ENCODE measurements at places on chromosomes 2 and 18.

- no peak for DNase-seq
These were observed 42.4 kb upstream of the MTIF2 start for GRCh38 chr2:55311444-55311870.

GRCh38 chr18:38940863-38941531 lies 1375.4 kb upstream of the CELF4 start:
- DNase-seq, result no peak

DNA sequence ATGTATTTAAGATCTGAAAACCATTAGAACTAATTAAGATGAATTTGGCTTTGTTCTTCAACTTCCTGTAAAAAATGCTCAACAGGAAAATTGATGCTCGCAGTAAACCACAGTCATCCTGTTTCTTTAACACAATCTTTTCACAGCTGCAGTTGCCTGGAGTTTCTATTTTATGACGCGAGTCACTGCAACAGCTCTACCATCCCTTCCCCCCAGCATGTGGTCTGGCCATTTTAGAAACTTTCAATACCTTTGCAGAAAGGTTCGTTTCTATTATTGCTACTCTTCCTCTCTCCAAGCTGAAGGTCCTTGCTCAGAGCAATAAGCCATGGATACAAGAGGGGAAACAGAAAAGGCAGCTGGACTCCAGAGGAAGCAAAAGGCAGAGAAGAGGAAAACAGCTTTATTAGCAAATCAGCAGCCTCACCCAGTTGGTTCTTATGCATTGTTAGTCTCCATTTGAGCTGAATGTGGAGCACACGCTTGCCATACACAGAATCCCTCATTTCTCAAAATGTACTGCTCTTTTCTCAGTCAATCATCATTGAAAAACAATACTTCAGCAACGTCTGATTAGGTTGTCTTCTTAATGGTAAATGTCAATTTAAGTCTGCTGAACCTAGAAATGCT lies 3.9 kb downstream of the WIPF1 start:
- DNase-seq, result no peak

DNA sequence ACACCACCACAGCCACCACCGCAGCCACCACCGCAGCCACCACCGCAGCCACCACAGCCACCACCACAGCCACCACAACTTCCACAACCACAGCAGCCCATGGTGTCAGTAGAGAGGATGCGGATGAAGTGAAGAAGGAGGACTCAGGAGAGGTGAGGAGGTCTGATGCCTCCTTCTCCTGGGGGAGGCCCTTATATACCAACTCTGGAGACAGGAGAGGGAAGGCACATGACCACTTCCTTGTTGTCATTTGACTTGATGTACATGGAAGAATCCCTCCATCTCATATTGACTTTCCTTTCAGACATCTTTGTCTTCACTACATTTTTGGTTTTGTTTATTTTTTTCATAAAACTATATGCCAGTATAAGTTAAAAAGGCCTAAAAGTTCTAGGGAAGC lies at the start of gene SCYGR3:
SCYGR3 (minus strand) TSS at position 101 of the 400 bp plus-strand sequence; CDS start at position 101, 0 bp downstream.
- DNase-seq, result no peak

DNA sequence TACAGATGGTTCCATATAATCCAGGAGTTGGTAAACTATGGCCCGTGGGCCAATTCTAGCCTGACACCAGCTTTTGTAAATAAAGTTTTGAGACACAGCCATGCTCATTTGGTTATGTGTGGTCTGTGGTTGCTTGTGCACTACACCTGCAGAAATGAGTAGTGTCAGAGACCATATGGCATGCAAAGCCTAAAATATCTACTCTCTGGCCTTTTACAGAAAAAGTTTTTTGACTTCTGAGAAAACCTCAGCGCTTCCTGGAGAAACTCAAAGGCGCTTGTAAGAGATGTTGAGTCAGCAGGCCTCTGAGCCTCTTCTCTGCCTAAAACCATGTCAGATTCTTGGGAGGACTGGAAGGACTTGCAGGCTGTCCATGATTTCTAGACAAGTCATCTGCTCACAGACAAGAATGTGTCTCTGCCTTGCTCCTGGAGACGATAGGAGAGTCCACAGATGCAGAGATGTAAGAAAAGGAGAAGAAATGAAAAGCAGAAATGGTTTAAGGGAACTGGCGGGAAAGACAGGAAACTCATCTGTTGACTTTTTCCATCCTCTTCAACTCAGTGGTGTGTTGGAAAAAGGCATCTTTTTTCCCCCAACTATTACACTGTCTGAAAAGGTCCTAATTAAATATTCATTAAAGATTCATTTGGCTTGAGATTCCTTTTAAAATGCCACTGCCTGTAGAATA lies 5.2 kb downstream of the TTC39C start:
- DNase-seq, result no peak

DNA sequence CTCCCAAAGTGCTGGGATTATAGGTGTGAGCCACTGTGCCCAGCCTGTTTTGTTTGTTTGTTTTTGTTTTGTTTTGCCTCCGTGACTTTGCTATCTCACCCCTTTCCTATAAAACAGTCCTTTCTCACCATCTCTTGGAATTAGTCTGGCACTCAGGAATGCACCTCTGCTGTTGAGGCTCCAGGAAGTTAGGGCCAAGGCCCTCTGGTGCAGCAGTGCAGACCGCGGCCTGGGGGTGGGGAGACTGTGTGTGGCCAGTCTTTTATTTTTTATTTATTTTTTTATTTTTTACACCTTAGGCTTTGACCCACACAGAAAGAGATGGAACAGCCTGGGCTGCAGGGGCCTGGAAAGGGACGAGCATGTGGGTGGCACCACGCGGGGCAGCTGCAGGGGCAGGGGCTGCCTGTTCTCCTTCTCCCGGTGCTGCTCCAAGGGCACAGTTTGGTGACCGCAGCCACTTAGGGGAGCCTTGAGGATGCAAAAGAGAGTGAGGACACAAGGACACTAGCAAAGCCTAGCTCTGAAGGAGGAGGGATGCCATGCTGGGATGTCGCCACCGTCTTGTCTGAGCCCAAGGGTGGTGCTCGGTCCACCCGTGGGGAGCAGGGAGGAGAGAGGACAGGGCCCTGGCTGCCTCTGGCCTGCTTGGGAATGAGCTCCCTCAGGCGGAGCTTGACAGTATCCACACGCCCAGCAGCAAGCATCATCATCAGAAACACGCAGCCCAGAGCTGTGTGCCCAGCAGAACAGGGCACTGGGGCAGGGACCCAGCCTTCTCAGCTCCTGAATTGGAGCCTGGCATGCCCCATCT lies 19.4 kb upstream of the ALPI start:
- no peak for DNase-seq

DNA sequence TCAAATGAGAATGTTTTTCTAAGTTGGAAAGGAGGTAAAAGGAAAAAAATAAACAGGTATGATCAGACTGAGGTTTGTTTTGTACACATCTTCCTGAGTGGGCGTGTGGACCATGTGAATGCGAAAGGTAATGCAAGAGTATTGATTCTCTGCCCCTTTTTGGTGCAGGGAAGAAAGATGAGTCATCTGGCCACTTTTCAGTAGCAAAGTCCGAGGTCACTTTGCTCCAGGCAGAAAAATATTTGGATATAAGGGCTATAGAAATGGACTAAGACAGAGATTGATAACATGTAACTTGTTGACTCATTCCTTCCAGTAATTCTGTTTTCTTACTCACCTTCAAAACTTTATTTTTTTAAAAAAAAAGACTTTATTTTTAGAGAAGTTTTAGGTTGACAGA lies 130.5 kb downstream of the DSEL start:
- no peak for DNase-seq

GRCh38 chr2:60104514-60105505 lies 448.6 kb downstream of the BCL11A start:
- no peak for DNase-seq

GRCh38 chr2:236977063-236977851 lies 108.4 kb upstream of the COPS8 start:
- no peak for DNase-seq

DNA sequence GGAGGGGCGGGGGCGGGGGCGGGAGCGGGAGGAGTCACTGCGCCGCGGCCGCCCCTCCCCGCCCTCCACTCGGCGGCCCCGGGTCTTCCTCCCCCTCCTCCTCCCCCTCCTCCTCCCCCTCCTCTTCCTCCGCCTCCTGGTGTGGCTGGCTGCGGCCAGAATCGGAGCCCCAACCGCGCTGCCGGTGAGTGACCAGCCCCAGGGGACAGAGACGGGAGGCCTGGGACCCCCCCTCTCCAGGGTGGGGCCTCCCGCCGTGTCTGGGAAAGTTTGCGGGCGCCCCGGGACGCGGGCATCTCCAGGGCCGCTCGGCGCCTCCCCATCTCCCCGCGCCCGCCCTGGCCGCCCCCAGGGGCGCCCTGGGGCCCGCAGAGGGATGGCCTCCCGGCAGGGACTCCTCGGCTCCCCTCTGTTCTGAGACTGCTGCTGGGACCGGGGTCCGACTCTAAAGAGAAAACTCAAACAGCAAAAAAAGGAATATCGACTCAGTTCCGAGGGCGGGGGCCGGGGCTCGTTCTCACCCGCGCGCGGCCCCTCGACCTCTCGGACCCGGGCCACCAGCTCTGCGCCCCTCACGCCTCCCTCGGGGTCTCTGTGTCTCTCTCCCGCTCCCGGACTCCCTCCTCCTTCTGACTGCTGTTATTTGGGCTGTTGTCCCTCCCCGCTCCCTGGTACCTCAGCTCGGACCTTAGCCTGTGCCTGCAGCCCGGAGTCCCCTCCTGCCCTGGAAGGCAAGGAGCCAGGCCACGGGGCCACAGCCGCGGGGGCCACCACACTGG lies at the start of gene STON1:
STON1 (plus strand) TSS at position 122 of the 779 bp plus-strand sequence. CDS start 50,480 bp downstream, outside the sequence.
- DNase-seq, result peak; percentile 63

DNA sequence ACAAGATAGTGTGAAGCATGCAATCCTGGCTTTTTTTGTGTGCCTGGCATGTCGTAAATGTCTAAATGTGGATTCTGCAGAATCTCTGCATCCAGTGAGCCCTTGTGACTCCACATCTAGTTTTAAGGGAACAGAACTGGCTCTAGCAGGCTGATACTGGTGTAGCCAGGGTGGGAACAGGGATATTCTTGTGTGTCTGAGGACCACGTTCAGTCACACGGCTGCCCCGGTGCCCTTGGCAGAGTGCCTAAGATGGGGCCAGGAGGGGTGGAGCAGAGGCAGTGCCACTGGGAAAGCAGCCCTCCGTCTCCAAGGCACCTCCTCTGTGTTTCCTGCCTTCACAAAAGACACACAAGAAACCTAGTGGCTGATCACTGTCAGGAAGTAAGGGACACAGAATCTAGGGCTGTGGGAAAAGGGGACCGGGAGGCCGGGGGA lies 91.5 kb upstream of the PARD3B start:
- peak; percentile 62 for DNase-seq

GRCh38 chr18:9885170-9886004 lies at the start of gene TXNDC2:
TXNDC2 (plus strand) TSS chr18:9885973; CDS start chr18:9886681, 708 bp downstream.
- DNase-seq, result no peak

DNA sequence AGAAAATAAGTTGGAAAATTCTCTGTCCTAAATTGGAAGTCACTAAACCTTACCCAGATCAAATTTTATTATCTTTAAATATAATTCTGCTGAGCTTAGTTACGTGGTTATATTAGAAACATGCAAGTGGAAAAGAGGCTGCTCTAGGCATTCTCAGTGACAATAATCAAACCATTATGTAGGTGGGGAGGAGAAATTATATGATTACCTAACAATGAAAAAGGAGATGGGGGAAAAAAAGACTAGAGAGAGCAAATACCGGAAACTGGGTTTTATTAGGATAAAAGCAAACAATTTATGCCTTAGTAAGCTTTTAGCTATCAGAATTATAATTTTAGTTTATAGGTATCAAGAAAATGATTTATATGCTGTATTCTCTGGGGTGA lies 53.2 kb downstream of the PHLPP1 start:
- no peak for DNase-seq

GRCh38 chr2:149290662-149291061 lies 39.7 kb upstream of the LYPD6 start:
- DNase-seq, result no peak

GRCh38 chr2:148965623-148966437 lies 72.7 kb upstream of the LYPD6B start:
- DNase-seq, result no peak

DNA sequence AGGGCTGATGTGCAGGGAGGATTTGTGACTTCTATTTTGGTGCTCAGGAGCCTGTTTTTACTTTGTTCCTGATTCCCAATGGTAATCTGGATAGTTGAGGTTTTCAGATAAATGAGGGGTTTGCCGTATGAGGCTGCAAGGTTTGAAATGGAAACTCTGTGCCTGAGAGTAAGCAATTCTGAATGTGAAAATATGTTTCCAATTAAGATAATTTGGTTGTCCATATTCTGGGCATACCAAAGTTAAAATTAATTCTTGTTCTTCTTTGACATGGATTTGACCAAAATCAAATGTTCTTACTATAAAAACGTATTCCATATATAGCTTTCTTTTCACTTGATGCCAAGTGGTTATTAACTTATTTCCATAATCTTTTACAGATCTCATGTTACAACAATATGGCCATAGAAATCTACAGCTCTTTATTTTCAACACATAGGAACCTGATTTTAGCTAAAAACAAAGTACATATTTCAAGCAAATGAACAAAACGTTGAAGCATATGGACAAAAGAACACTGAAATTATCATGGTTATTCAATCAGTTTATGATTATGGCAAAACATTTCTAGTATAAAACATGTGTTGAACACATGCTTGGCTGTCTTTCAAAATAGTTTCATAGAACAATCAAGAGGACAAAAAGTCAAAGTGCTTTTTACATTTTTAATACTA lies 63.4 kb upstream of the ARHGAP28 start:
- no peak for DNase-seq

GRCh38 chr2:54558188-54559005 lies 102.3 kb downstream of the SPTBN1 start:
- peak; percentile 76 for DNase-seq

GRCh38 chr2:226048611-226049010 lies 649.1 kb downstream of the NYAP2 start:
- no peak for DNase-seq

- no peak for DNase-seq
These were observed 72.2 kb upstream of the TEX51 start for GRCh38 chr2:126826491-126826890.

DNA sequence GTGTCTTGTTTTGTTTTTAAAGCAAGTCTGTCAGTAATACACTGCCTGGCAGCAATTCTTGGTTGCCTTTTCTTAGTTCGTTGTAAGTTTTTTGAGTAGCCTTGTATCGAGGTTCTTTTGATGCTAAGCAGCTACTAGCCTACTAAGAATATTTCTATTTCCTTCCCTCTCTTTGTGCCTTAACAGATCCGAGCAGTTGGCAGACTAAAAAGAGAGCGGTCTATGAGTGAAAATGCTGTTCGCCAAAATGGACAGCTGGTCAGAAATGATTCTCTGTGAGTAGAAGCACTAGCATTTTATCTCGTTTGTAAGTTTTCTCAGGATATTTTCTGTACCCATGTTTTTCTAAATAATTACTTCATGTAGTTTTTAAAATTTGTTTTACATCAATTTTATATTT lies 15.1 kb downstream of the MFF start:
- DNase-seq, result no peak

DNA sequence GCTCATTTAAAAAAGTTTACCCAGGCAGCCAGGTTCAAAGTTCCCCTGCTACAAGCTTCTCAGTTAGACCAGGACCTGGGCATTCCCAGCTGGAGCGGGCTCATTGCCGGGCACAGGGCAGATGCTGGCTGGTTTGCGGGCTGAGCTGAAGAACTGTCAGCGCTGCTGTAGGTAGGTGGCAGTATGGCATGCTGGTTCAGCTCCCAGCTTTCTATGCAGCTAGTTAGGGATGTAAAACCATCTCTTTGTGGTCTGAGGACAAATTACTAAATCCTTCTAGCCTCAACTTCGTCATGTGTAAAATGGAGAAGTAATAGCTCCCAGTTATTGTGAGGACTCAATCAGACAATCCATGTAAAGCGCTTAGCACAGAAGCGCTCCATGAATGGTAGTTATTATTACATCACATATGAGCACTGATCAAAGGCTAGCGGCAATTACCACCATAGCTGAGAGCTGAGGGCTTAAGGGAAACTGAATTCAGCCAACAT lies 2.4 kb upstream of the LDLRAD4 start:
- DNase-seq, result peak; percentile 78

GRCh38 chr18:12074736-12075135 lies 18.9 kb upstream of the ANKRD62 start:
- DNase-seq, result no peak

- DNase-seq, result no peak
These were observed 246.8 kb downstream of the HDAC4 start for GRCh38 chr2:239153806-239154591.

Measured in ureter (tissue), 1 donor.